ENCODE measurements at places on chromosomes 16 and 17.
A peak's percentile ranks its signal among the peaks of the same experiment; 100 is the strongest.

GRCh38 chr16:50534958-50535357, 13.2 kb upstream of the NKD1 start:
- H3K27me3 ChIP-seq, result no peaks in the 10 kb centered on the region
- no peaks in the 10 kb centered on the region for H3K36me3 ChIP-seq
- DNase-seq, result no peak
- no peak overlapping the region for H3K27ac ChIP-seq
- H3K4me3 ChIP-seq, result no peak overlapping the region

DNA sequence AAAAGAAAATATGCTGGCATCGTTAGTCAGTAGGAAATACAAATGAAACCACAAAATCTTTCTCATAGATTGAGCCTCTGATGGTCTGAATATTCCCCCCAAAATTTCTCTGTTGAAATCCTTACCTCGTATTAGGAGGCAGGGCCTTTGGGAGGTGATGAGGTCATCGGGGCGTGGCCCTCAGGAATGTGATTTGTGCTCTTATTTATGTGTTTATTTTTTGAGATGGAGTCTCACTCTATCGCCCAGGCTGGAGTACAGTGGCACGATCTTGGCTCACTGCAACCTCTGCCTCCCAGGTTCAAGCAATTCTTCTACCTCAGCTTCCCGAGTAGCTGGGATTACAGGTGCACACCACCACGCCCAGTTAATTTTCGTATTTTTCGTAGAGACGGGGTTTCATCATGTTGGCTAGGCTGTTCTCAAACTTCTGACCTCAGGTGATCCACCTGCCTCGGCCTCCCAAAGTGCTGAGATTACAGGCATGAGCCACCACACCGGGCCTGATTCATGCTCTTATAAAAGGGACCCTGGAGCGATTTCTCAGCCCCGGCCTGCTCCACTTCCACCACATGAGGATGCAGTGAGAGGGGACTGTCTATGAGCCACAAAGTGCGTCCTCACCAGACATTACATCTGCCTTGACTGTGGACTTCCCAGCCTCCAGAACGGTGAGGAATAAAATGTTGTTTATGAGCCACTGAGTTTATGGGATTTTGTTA, 53.1 kb downstream of the DNAH17 start:
- DNase-seq, result no peak
- no peaks in the 10 kb centered on the region for H3K36me3 ChIP-seq
- no peak overlapping the region for H3K4me3 ChIP-seq
- no peaks in the 10 kb centered on the region for H3K4me1 ChIP-seq
- no peaks in the 10 kb centered on the region for H3K27me3 ChIP-seq

- no peak for DNase-seq
- H3K4me3 ChIP-seq, result no peak overlapping the region
- H3K36me3 ChIP-seq, result no peaks in the 10 kb centered on the region
- no peak overlapping the region for H3K27ac ChIP-seq
- peaks cover 6% of the 10 kb centered on the region for H3K4me1 ChIP-seq
Observed at GRCh38 chr17:43756201-43756600, 2.4 kb downstream of the SOST start.

- DNase-seq, result no peak
- H3K27ac ChIP-seq, result no peak overlapping the region
- no peaks in the 10 kb centered on the region for H3K36me3 ChIP-seq
- no peaks in the 10 kb centered on the region for H3K27me3 ChIP-seq
Observed at GRCh38 chr16:71242036-71242435, 11.5 kb upstream of the HYDIN start.

- no peak for DNase-seq
- no peaks in the 10 kb centered on the region for H3K4me1 ChIP-seq
- no peaks in the 10 kb centered on the region for H3K27me3 ChIP-seq
- peak overlapping the region; percentile 71 for H3K27ac ChIP-seq
- no peaks in the 10 kb centered on the region for H3K36me3 ChIP-seq
Observed at GRCh38 chr16:72291121-72291520, 119.2 kb upstream of the PMFBP1 start.

Data from ascending aorta (tissue), 2 donors.